ENCODE measurements at places on chromosomes 5 and 9.

GRCh38 chr5:127186657-127187056 is 103.9 kb upstream of the MEGF10 start:
- no peak for DNase-seq

GRCh38 chr9:72443855-72444254 is 77.6 kb upstream of the TMC1 start:
- DNase-seq: no peak

DNA sequence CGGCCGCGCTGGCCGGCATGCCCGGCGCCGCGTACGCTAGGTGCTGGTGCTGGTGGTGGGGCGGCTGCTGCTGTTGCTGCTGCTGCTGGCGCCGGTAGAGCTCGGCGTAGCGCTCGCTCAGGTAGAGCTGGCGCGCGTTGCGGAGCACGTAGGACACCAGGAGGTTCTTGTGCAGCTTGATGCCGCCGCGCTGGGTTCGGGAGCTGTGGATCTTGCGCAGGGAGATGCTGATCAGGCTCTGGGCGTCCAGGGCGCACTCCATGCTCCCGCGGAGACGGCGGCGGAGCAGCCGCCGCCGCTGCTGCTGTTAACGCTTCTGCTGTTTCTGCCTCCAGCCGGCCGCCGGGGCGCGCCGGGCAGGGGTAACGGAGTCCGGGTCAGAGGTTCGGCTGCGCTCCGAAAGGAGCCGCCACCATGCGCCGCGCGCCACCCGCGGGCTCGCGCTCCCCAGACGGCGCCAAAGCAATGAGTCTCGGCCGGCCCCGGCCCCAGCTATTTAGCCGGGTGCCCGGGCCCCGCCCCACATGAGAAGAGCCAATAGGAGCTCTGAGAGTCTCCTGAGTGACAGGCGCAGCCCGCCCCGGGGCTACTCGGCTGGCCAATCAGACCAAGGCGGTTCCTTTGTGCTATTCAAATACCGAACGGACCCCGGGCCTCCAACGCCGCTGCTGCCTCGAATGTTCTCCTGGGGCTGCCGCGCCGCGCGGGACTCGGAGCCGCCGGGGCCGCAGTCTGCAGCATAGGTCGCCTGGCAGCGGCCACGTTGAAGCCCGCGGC is at the start of gene IER5L:
IER5L (minus strand) TSS at position 471 of the 777 bp plus-strand sequence; CDS start at position 262, 209 bp downstream.
- DNase-seq: peak; percentile 94

DNA sequence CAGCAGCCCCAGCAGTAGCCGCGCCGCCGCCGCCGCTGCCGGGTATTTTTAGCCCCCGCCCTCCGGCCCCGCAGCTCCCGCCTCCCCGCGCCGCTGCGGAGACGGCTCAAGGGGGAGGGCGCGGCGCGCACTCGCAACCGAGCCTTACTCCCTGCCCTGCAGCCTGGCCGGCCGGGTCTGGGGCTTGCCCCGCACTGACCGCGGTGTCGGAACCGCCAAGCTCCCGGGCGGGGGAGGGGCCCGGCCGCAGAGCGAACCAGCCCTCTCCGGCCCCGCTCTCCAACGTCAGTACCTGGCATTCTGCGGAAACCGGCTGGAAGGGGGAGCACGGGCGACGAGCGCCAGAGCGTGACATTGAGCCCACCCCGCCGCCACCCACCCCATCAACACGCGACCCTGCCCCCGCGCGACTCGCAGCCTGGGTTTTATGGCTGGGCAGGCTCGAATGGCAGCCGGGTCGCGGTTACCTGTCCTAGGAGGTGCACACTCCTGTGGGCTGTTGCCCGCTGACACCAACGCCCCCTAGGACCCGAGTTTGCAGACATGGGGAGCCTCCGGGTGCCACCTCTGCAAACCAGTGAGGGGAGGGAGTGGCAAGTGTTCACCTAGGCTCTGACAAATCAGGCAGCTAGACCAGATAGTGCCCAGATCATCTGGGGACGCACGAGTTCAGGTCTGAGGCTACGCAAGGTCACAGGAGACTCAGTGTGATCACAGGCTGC is at the start of gene ACSL6:
ACSL6 (minus strand) TSS at position 37 of the 722 bp plus-strand sequence. CDS start 105 bp downstream, outside the sequence.
- DNase-seq: no peak

- no peak for DNase-seq
Observed at GRCh38 chr9:137305060-137305797, 3.2 kb upstream of the NRARP start.

DNA sequence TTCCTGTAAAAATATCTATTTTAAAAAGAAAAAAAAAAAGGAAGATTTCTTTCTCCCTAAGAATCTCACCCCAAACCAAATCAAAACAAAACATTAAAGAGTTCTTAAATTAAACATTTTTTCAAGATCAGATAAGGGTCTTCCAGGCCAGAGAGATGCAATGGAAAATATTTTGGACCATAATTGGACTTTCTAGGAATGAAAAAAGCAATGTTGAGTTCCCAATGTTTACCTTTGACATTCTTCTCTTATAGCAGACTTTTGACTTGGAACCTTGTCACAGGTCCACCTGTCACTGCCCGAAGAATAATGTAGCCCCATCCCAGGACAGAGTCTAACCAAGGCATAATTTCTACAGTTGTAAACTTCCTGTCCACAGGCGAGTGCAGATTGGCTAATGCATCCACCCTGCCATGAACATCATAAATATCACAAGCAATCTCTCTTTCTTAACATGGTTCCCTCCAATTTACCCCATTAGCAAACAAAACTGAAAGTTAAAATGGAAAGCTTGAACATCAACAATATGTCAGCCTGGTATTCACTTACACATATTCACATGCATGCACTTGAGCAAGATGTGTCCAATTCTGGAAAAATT is 121.7 kb upstream of the ZNF366 start:
- DNase-seq: no peak

DNA sequence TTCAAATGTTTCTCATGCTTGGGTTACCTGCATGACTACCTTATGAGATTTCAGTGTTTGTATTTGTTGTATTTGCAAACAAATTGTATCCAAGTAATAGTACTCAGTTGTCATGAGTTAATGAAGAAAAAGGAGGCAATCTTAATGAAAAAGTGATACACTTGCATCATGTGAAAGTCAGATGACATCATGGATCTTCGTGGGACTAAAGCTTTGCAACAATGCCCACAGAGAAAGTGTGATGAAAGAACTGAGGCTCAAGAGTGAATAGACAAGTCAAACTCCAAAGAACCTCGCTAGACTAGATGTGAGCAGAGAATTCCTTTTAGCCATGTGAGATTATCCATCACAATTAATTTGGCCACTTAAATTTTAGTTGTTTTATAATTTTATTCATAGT is 75.4 kb upstream of the ADRB2 start:
- no peak for DNase-seq

Measured in NCI-H2227 treated with DMSO at 0.1 percent for 48 hours (cell line).